ENCODE measurements at places on chromosomes 16 and 17.

DNA sequence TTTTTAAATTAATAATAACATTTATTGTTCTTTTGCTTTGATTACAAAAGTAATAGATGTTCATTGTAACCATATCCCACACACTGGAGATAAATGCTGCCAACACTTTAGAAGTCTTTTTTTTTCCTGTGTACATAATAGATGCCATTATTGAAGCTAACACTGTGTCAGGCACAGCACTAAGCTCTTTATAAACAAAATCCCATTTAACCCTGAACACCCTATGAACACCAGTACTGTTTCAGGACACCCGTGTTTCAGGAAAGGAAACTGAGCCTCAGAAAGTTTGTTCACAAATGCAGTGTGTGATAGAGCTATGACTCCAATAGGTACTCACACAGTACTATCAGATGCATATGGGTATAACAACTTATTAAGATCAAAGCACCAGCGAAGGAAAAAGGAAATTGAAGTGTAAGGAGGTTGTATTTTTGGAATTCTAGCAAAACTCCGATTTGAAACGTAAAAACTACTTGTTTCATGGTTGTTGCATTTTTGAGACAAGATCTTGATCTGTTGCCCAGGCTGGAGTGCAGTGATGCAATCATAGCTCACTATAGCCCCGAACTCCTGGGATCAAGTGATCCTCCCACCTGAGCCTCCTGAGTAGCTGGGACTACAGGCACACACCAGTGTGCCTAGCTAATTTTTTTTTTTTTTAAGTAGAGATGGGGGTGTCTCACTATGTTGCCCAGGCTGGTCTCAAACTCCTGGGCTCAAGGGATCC, 2.0 kb upstream of the KIFC3 start:
- DNase-seq = no peak

- no peak for DNase-seq
Measured at GRCh38 chr17:67821871-67822367, 3.4 kb upstream of the BPTF start.

DNA sequence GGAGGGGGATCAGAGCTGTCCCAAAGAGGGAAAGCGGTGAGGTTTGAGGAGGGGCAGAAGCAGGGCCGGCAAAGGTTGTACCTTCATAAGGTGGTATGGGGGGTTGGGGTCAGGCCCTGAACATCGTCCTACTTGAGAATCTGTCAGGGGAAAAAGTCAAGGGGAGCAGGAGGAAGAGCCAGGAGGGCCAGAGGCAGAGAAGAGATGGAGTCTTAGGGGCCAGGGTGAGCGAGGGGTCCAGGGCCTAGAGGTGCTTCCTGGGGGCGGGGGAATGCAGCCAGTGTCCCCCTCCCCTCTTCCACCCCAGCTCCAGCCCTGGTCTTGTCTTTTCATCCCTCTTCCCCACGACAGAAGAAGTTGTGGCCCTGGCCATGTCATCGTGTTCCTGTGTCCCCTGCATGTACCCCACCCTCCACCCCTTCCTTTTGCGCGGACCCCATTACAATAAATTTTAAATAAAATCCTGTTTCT, 1.3 kb upstream of the PRRT2 start:
- DNase-seq = no peak

DNA sequence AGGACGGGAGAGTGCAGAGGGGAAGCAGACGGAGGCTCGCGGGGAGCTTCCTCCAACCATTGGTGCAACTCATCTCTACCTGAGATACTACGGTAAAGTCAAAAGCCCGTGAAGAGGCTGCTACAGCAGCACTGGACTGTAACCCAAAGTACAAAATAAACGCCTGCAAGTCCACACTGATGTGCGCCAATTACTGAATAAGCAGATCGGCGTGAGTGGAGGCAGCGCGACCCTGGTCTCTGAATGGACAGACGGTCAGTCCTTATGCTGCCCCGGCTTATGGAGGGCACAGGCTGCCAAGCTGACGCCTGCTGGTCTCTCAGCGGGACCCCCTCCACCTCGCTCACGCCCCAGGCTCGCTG, 58.5 kb downstream of the LMF1 start:
- DNase-seq = no peak
